Activated T-cell treated with anti-CD3 and anti-CD28 coated beads, Interleukin-2, amount 50 U/mL, for 72 hours (primary cell): ENCODE measurements at places on chromosomes 16 and 17. TPM values are rescaled to one million over a fixed set of nuclear protein-coding genes. Genes with fewer than 3 reads are reported as not detected.

DNA sequence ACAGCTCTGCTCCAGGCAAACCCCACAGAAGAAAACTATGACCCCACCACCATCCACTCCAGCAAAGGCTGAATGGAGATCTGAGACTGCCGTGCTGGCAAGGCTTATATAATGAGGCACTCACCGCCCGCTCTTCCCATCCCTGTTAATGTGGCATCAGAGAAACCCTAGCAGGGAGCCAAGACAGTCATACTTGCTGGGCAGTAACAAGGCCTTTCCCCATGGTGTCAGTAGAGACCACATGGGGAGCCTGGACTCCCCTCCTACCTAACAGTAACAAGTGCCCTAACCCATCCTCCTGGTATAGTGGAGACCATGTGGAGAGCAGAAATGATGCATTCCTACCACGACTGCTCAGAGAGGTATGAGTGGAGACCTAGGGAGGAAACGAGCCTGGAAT lies 235.2 kb downstream of the C16orf78 start:
- H3K27ac ChIP-seq = no peak overlapping the region
- H3K4me1 ChIP-seq = no peaks in the 10 kb centered on the region
- peaks cover 15% of the 10 kb centered on the region for H3K27me3 ChIP-seq
- H3K4me3 ChIP-seq = no peak overlapping the region
- no peak for DNase-seq

DNA sequence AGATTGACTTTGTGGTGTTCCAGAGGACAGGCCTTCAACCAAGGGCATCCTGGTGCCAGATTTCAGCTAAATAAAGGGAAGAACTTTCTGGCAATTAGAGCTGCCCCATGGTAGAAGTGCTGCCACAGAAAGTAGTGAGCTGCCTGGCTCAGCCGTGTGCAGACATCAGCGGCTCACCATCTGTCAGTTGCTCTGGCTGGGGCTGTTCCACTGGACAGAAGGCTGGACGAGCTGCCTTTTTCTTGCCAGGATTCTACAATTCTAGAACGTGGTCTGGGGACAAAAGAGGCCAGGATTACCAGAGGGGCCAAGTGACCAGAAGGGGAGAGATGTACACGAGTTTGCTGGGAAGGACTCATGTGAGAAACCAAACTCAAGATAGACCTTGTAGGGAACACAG lies 107.0 kb upstream of the RPL38 start:
- no peaks in the 10 kb centered on the region for H3K4me1 ChIP-seq
- H3K27ac ChIP-seq = no peak overlapping the region
- DNase-seq = no peak
- H3K36me3 ChIP-seq = no peaks in the 10 kb centered on the region
- peaks cover 6% of the 10 kb centered on the region for H3K27me3 ChIP-seq

- DNase-seq = no peak
- no peaks in the 10 kb centered on the region for H3K36me3 ChIP-seq
- no peak overlapping the region for H3K4me3 ChIP-seq
- H3K27ac ChIP-seq = no peak overlapping the region
Observed at GRCh38 chr16:78395035-78395434, 295.6 kb downstream of the WWOX start.

DNA sequence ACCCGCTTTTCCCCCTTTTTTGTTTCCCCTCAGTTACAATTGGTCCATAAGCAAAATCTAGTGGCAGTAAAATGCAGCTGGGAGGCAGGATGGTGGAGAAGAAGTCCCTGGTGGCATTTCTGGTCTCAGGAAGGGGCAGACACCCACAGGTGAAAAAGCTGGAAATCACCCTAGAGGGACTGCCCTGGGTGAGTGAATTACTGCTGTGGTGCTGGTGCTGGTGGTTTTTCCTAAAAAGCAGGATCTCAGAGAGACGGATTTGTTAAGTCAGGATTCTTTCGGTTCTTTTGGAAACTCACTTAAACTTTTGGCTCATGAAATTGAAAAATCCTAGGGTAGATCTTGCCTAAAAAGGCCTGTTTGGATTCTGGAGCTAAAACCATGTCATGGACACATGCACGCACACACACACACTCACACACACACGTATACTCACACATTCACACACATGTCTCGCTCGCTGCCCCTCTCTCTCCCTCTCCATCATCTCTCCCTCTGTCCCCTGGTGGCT lies 65.8 kb downstream of the NKD1 start:
- H3K4me3 ChIP-seq = no peak overlapping the region
- H3K27me3 ChIP-seq = no peaks in the 10 kb centered on the region
- no peaks in the 10 kb centered on the region for H3K36me3 ChIP-seq
- peaks cover 27% of the 10 kb centered on the region for H3K4me1 ChIP-seq

GRCh38 chr17:15917438-15918027 lies 27.4 kb upstream of the ADORA2B start:
- no peaks in the 10 kb centered on the region for H3K36me3 ChIP-seq
- H3K4me1 ChIP-seq = peaks cover 7% of the 10 kb centered on the region
- H3K4me3 ChIP-seq = no peak overlapping the region

Gene USB1
- total RNA-seq = 45.0 TPM

GRCh38 chr17:49939318-49939717 lies 29.7 kb upstream of the DLX4 start:
- H3K27ac ChIP-seq = no peak overlapping the region
- no peak overlapping the region for H3K4me3 ChIP-seq
- peaks cover 38% of the 10 kb centered on the region for H3K27me3 ChIP-seq
- no peaks in the 10 kb centered on the region for H3K36me3 ChIP-seq
- H3K4me1 ChIP-seq = no peaks in the 10 kb centered on the region

- no peak overlapping the region for H3K27ac ChIP-seq
- no peaks in the 10 kb centered on the region for H3K36me3 ChIP-seq
- no peaks in the 10 kb centered on the region for H3K27me3 ChIP-seq
- no peak overlapping the region for H3K4me3 ChIP-seq
- H3K4me1 ChIP-seq = no peaks in the 10 kb centered on the region
Observed at GRCh38 chr16:69286941-69287713, 24.0 kb upstream of the VPS4A start.

DNA sequence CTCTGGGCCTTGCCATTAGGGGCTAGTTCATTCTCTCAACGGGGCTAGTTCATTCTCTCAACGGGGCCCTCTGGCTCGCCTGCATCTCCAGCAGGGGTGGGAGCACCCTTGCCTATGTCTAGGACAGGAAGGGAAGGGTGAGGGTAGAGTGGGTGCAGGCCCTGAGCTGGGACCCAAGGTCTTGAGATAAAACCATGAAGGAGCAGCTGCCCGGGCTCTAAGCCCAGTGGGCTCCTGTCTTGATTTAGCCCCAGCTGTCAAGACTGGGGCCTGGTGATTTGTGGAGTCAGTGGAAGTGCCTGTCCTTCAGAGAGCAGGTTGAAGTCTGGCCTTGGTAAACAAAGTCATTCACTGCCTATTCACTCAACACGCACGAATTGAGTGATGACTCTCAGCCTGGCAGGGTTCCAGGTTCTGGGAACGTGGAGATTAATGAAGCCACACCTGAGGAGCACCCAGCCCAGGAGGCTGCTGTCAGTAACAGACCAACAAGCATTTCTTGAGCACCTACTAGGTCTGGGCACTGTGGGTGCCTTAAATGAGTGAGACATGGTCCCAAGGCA lies 35.4 kb downstream of the WNT3 start:
- DNase-seq = no peak

DNA sequence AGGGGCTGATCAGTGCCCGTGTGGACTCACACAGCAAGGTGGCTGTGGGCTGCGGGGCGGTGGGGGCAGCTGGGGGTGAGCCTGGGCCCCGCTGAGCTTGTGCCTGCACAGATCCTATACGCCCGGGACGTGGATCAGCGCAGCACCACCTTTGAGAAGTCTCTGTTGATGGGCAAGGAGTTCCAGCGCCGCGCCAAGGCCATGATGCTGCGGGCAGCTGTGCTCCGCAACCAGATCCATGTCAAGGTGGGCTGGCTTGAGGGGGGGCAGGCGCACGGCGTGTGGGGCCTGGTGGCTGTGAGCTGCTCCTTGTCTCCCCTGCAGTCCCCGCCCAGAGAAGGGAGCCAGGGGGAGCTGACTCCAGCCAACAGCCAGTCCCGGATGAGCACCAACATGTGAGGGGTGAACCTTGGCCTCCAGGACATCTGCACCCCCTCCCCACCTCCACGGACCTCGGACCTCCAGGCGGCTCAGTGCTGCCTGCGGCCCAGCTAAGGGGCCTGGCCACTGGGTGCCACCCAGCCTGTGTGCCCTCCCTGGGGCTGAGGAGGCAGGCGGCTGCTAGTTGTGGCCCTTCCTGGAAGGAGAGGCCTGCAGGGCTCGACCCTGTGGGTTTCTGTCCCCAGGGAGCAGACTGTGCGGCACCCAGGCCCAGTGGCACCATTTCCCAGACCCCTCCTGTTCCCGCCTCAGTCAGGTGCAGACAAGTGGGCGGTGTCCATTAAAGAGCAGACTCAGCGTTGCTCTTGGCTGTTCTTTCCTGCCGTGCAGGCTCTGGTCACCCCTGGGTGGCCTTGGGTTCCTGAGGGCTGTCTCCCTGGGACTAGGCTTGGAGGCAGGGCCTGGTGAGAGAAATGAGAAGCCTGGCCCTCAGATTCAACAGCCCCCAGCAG lies 5.3 kb downstream of the GPS1 start:
- DNase-seq = no peak
- peaks cover 4% of the 10 kb centered on the region for H3K36me3 ChIP-seq
- H3K4me3 ChIP-seq = no peak overlapping the region
- H3K4me1 ChIP-seq = peaks cover 12% of the 10 kb centered on the region
- H3K27ac ChIP-seq = no peak overlapping the region
- no peaks in the 10 kb centered on the region for H3K27me3 ChIP-seq

GRCh38 chr17:79497777-79498348 lies 113.0 kb downstream of the RBFOX3 start:
- H3K4me1 ChIP-seq = no peaks in the 10 kb centered on the region
- H3K27me3 ChIP-seq = peaks cover 28% of the 10 kb centered on the region
- H3K27ac ChIP-seq = no peak overlapping the region
- no peak overlapping the region for H3K4me3 ChIP-seq
- H3K36me3 ChIP-seq = no peaks in the 10 kb centered on the region

Gene MYH3
- 5.4 TPM for total RNA-seq

DNA sequence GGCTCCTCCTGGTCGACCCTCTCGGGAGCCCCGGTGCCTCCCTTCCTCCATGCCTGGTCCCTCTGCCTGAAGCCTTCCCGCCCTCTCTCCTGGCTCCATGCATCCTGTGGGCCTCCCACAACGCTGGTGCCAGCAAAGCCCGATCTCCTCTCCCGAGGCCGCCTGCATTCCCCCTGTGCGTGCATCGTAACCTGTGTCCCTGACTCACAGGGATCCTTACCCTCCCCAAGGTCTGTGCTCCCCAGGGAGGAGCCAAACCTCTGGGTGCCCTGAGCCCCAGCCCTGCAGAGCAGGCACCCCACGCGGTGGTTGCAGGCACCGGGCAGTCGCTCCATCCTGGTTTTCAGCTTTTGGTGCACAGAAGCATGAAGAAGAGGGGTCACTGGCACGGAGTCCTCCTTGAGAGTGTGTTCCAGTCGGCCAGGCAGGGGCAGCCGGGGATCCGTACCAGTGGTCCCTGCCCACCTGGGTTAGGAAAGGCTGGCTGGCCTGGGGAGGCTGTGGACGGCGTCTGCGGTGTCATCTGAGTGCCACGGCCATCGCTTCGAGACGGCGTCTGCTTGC lies 1.8 kb upstream of the ENPP7 start:
- H3K27me3 ChIP-seq = no peaks in the 10 kb centered on the region
- no peak for DNase-seq
- peaks cover 14% of the 10 kb centered on the region for H3K4me1 ChIP-seq
- peak overlapping the region; percentile 79 for H3K4me3 ChIP-seq

- no peaks in the 10 kb centered on the region for H3K36me3 ChIP-seq
- DNase-seq = no peak
- H3K4me3 ChIP-seq = no peak overlapping the region
Observed at GRCh38 chr16:7820816-7821215, 488.2 kb downstream of the RBFOX1 start.

GRCh38 chr17:63950940-63951907 lies 19.1 kb upstream of the CD79B start:
- H3K4me3 ChIP-seq = no peak overlapping the region
- no peaks in the 10 kb centered on the region for H3K27me3 ChIP-seq
- H3K27ac ChIP-seq = no peak overlapping the region
- DNase-seq = peak; percentile 26
- peaks cover 35% of the 10 kb centered on the region for H3K4me1 ChIP-seq

Gene RAB34
- 10.4 TPM for total RNA-seq

- no peaks in the 10 kb centered on the region for H3K4me1 ChIP-seq
- no peaks in the 10 kb centered on the region for H3K36me3 ChIP-seq
- no peak overlapping the region for H3K27ac ChIP-seq
- H3K27me3 ChIP-seq = peaks cover 35% of the 10 kb centered on the region
- H3K4me3 ChIP-seq = no peak overlapping the region
- DNase-seq = no peak
Observed at GRCh38 chr16:21088646-21089538, 61.8 kb downstream of the DNAH3 start.

DNA sequence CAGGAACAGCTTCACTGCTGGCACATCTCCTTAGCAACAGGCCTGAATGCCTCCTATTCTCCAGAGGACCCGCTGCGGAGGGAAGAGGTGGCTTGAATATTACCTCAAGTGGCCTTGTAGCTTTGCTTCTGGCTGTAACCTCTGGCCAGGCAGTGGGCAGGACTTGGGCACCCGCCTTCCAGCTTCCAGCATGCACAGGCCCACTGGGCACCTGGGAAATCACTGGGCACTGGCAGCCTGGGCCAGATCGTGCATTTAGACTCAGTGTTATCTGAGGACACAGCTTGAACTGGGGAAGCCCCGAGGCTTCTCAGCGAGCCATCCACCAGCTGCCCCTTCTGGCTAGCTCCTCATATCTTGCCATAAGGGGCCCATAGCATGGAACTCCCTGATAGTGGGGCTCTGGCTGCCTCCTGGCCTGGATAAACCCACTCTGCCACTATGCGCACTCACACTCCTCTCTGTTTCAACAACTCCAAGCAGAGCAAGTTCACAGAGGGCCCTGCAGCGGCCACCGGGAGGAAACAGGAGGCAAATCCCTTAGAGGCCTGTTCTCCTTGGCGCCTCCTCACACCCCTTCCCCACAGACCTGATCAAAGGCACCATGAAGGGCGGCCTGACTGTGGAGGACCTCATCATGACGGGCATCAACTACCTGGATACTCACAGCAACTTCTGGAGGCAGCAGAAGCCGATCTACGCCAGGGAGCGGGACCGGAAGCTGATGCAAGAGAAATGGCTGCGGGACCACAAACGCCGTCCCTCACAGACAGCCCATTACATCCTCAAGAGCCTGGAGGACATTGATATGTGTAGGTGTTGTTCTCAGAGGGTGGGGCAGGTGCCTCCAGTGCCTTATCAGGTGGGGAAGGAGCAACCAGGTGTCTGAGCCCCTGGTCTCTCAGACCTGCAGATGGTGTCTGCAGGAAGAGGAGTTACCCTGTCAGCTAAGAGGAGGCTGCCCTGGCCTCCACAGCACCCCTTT lies 7.8 kb downstream of the ODAD4 start:
- DNase-seq = no peak
- H3K4me3 ChIP-seq = no peak overlapping the region
- H3K36me3 ChIP-seq = no peaks in the 10 kb centered on the region
- no peaks in the 10 kb centered on the region for H3K27me3 ChIP-seq

Gene CLEC18B
- total RNA-seq = 2.1 TPM

Gene PHOSPHO1
- total RNA-seq = not detected
